ENCODE measurements at places on chromosomes 3 and 15.

DNA sequence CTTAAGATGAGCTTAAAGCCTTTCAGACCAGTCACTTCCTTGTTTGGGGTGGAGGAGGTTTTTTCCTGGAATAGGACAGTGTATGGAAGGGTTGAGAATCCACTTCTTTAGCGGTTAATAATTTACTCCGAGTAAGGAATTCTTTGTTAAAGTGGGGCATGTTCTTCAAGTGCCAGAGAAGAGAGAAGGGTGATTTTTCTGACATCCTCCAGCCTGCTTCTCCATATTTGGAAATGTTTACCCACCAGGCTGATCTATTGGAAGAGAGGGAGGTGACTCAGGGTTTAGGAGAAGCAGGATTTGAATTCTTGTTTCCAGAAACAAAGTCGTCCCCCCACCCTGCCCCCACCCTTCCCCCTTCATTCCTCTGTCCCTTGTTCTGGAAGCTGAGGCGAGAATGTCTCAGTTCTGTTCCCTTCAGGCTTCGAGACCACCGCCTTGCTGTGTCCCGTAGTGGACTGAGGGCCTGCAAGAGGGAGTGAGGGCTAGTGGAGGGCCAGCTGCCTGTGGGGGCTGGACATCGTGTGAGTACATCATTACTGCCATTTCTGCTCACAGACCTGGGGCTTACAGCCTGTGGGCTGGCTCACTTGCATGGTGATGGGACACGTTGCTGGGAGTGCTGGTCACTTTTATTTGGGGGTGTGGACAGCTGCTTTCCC, 58.5 kb downstream of the LPP start:
- no peak for DNase-seq

- no peak for DNase-seq
Observed at GRCh38 chr3:35966629-35967464, 327.5 kb downstream of the ARPP21 start.

DNA sequence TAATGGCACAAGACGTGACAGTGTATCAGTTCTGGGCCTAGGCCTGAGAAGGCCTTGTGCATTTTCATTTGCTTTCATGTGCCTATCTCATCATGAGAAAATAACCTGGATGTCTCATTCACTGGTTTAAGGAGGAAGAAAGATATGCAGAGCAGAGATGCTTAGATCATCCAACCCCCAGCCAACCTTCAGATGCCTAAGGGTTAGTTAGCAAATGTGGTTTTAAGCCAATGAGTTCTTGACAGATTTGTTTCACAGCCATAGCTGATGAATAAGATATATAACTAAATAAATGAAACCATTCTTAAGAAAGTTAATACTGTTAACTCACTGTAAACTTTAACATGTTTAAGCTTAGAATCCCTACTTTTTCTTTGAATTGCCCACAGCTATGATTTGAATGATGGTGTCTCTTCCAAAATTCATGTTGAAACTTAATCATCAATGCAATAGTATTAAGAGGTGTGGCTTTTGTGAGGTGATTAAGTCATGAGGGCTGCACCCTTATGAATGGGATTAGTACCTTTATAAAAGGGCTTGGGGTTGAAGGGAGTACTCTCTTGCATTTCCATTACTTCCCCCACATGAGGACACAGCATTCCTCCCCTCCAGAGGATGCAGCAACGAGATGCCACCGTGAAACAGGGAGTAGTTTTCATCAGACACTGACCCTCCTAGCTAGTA, 324.6 kb upstream of the TBC1D5 start:
- no peak for DNase-seq

GRCh38 chr15:38721568-38721945, 156.9 kb upstream of the RASGRP1 start:
- DNase-seq, result no peak

GRCh38 chr3:60017631-60018030, 967.8 kb upstream of the CFAP20DC start:
- DNase-seq, result no peak

DNA sequence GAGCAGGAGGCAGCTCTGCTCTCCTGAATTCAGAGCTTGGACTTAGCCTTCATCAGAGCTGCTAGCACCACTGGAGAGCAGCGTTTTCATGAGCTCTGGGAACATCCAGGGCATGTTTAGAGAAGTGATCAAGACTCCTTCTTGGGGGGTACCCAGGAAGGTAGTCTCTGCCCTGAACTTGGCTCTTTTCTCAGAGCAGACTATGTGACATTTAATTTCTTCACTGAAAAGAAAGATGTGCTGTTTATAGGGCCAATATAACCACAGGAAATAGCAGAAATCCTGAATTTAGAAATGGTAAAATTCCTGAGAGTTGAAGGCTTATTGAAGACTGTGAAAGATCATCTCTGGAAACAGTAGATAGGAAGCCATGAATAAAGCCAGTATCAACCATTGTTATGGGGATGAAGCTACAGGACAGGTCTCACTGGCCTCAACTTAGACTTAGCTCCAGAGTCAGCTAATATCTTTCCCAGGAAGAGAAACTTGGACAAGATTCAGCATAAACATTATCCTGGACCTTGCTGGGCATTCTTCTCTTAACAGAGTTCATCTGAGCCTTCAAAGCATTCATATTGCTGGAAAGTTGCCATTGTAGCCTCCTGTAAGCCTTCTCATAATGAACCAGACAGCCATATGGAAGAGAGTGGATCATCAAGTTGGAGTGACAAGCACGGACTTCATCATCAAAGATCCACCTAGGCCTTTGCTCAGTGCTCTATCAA, 386.6 kb upstream of the THBS1 start:
- no peak for DNase-seq

- DNase-seq, result no peak
Observed at GRCh38 chr15:55289011-55289745, 435 bp downstream of the RAB27A start.

GRCh38 chr3:9935966-9936510, 2.4 kb downstream of the CRELD1 start:
- DNase-seq, result no peak

DNA sequence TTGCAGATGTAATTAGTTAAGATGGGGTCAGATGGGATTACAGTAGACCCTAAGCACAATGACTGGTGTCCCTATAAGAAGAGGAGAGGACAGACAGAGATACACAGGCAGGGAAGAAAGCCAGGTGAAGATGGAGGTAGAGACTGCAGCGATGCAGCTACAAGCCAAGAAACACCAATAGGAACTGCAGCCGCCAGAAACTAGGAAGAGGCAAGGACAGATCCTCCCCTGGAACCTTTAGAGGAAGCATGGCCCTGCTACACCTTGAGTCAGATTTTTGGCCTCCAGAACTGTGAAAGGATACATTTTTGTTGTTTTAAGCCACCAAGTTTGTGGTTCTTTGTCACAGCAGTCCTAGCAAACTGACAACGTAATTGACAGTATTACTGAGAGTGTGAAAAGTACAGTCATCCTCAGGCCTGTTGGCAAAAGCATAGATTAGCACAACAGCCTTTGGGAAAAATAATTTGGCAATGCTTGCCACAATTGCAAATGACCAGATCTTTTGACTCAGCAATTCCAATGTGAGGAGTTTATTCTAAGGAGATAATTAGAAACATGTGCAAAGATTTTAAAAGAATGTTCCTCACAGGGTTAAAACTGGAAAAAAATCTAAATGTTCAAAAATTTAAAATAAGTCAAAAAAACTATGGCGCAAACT, 82.6 kb upstream of the TJP1 start:
- DNase-seq, result no peak

DNA sequence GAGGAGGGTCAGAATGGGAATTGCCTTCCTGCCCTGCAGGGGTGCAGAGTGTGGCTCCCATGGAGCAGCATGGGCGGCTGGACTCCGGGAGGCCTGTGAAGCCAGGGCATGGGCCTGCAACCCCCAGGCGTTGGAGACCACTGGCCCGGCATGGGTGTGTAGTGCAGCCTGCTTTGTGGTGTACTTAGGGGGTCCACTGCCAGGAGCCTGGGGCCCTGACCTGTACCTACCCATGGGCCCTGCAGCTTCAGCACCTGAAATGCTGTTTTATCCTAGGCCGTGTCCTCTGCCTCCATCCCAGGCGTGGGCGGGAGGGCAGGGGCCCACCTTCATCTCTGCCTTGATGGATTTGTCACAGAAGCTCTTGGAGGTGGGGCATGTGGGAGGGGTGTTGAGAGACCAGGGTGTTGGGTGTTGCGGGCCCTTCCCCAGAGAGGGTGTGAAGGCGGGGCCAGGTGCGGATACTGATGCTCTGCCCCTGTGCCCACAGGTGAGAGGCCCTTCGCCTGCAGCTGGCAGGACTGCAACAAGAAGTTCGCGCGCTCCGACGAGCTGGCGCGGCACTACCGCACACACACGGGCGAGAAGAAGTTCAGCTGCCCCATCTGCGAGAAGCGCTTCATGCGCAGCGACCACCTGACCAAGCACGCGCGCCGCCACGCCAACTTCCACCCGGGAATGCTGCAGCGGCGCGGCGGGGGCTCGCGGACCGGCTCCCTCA, 45.0 kb downstream of the KLF13 start:
- no peak for DNase-seq

- DNase-seq, result no peak
Observed at GRCh38 chr15:63836579-63836978, 2.8 kb upstream of the HERC1 start.

DNA sequence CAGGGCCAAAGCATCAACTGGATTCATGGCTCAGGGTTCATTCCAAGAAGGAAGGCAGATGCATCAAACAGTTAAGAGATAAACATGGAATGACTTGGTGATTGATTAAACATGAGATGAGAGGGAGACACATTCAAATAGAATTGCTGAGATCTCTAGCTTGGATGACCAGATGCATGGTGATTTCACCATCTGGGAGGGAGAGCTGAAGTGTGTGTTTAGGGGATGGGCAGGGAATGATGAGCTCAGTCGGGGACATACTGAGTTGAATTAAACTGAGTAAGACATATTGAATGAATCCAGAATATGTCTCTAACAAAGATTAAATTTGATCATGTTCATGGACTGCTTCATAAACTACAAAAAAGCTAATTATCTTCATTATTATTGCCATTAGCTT, 35.5 kb downstream of the CADPS start:
- no peak for DNase-seq

- no peak for DNase-seq
Observed at GRCh38 chr15:99574502-99574901, 8.7 kb downstream of the MEF2A start.

DNA sequence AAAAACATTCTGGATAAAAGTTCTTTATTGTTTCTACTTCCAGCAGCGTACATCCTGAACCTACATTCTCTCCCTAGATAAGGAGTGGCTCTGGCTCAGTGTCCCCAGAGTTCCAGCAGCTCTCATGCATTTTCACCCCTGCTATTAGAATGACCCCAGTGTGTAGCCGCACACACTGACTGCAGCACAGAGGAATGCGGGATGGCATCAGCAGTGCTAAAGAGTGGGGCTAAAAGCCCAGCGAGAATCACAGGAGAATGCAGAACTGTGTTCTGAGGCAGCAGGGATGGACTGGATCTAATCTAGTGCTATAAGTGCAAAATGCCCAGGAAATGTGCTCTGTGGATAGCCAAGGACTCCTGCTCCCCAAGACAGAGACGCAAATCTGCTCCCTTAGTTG, 66.4 kb upstream of the TJP1 start:
- DNase-seq, result no peak

GRCh38 chr15:70375006-70375431, 277.3 kb upstream of the TLE3 start:
- peak; percentile 74 for DNase-seq

DNA sequence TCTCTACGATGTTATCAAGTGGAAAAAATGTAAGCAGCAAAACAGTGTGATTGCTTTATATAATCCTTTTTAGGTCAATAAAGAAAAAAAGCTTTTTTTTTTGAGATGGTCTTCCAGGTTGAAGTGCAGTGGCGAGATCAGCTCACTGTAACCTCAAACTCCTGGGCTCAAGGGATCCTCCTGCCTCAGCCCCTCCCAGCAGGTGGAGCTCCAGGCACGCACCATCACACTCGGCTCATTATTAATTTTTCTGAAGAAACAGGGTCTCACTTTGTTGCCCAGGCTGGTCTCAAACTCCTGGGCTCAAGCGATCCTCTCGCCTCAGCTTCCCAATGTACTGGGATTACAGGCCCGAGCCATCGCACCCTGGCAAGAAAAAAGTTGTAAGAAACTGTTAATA, 17.3 kb downstream of the RNF168 start:
- DNase-seq, result no peak

DNA sequence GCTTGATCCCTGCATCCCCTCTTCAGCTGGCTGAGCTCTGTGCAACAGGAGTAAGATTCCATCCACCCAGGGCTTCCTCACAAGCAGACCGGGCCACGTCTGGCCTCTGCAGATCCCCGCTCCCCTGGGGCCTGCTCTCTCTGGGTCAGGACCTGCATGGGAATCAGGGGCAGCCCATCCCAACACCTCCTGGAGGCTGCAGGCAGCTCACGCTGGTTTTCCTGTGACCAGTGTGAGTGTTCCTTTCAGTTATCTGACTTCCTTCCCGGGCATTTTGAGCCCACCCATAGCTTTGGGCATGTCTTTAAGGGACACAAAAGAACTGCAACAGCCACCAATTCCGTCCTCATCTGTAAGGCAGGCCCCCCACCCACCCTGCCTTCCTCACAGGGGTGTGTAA, 16.3 kb downstream of the NUP210 start:
- DNase-seq, result no peak

DNA sequence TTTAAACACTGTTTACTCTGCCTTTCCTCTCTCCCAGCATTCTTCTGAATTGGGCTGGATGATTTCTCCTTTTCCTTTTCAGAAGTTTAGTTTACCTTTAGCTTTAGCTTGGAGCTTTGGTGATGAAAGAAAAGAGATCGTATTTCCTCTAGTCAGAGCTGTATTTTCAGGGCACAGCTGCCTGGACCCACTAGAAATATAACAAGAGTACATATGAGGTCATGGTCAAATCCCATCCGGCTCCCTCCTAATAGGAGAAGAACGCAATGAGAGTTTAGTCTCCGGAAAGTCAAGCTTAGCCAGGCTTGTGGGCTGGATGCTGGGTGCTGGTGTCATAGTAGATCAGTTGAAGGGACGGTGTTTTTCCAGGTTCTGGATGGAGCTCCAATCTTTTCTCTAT, 177.1 kb upstream of the PFN2 start:
- no peak for DNase-seq

DNA sequence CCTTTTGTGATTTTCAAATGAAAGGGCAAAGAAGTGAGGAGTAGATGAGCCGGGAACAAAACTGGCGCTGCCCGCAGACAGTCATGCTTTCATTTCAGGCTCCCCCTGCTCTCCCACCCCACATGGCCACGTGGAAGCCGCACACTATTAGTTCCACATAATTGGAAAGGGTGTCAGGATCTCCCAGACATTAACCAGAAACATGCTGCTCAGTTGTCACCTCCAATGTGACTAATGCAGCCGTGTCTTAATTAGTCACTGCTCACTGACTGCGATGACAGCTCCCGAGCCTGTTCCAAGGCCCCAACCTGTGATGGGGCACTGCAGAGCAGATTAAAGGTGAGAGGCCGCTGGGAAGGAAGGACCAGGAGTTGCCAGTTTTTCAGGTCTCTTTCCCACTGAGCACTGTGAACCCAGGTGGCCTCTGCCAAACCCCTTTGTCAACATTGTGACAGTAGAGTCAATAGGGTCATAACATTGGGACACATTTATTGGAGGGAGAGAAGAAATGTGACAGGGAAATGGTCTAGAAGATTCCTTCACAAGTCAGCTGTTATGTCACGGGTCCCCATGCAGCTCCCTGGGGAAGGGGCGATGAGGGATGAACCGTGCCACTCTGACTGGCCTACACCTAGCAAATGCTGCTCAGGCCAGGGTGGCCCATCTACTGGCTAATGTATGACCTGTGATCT, 38.6 kb upstream of the SFMBT1 start:
- no peak for DNase-seq

- no peak for DNase-seq
Observed at GRCh38 chr15:98599909-98600691, 48.2 kb upstream of the IGF1R start.

Measured in SK-N-SH (cell line).